EH (cell line): ENCODE measurements at places on chromosomes 11 and 22.

DNA sequence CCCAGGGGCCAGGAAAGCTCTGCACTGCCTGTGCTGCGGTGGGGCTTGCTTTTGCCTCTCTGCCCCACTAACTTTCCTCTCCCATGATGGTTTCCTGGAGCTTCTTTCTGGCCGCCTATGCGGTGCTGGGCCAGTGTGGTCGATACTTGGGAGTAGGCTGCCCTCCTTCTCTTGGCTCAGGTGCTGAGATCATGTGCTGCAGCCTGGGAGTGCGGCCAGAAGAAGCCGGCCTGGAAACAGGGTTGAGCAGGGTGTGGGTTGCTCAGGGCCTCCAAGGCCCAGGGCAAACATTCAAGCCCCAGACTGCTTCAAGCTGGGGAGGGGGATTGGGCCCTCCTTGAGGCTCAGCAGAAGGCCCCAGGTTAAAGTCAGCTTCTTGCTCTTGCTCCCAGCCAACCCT, 125.0 kb downstream of the NTM start:
- DNase-seq = no peak

- no peak for DNase-seq
Measured at GRCh38 chr11:117222991-117223740, 8.7 kb downstream of the PCSK7 start.

DNA sequence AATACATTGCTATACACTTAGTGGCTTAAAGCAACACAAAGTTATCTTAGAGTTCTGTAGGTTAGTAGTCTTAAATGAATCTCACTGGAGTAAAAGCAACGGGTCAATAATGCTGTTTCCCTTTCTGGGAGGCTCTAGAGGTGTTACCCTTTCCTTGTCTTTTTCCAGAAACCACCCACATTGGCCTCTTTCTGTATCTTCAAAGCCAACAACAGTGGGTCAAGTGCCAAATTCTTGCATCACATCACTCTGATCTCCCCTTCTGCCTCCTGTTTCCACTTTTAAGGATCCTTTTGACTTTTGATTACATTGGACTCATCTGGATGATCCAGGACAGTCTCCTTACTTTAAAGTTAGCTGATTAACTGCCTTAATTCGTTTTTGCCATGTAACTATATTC, 93.6 kb downstream of the DDX10 start:
- DNase-seq = no peak

DNA sequence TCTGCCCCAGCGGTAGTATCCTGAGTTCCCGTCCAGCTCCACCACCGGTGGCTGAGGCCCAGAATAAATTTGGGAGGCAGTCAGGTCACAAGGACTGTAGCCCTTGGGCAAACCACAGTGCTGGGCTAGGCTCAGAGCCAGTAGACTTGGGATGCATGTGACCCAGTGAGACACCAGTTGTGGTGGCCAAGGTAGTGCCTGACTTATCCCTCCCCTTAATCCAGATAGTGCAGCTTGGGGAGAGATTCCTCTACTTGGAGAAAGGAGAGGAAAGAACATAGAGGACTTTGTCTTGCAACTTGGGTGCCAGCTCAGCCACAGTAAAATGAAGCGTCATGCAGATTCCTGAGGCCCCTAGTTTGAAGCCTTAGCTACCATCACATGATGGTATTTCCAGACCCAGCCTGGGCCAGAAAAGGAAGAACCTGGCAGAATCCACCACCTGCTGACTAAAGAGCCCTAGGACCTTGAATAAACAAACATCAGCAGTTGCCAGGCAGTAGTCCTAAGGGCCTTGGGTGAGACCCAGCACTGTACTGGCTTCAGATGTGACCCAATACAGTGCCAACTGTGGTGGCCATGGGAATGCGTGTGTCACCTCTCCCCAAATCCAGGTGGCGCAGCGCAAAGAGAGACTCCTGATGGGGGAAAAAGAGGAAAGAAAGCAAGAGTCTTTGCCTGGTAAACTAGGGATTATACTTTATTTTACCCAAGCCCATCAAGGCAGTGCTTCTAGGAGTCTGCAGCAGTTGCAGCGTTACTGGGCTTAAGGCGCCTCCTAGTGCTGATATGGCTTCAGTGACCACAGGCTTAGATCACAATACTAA, 17.0 kb upstream of the DDX10 start:
- peak; percentile 82 for DNase-seq
